ENCODE measurements at places on chromosomes 5 and 9. TPM values are rescaled to one million over a fixed set of nuclear protein-coding genes. Genes with fewer than 3 reads are reported as not detected.

The KCNV2 gene
- not detected for total RNA-seq

The C9orf152 gene
- total RNA-seq = 0.56 TPM

The FUT7 gene
- total RNA-seq = not detected

The ELOVL7 gene
- total RNA-seq = 18.5 TPM

DNA sequence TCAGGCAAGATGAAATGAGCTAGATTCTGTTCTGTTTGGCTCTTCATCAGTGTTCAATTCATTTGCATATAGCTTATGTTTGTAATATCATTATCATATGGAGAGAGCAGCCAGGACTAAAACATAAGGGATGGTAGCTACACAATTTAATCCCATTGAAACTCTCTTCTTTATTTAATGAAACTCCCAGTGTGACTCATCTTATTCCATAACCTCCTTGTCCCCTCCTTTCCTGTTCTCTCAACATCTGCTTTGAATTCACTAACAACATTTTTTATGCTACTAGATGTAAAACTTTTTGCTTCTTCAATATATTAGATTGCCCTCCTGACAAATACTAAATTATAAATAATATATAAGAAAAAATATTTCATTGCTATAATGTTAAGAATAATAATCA, 1823.4 kb downstream of the MAT2B start:
- no peaks in the 10 kb centered on the region for H3K36me3 ChIP-seq
- H3K4me1 ChIP-seq = no peaks in the 10 kb centered on the region
- no peak overlapping the region for H3K27ac ChIP-seq
- DNase-seq = no peak
- no peaks in the 10 kb centered on the region for H3K27me3 ChIP-seq

GRCh38 chr5:64585646-64586045, 79.8 kb downstream of the RGS7BP start:
- no peak for DNase-seq
- H3K27me3 ChIP-seq = no peaks in the 10 kb centered on the region
- peak overlapping the region; percentile 51 for H3K4me3 ChIP-seq
- H3K4me1 ChIP-seq = peaks cover 63% of the 10 kb centered on the region
- no peaks in the 10 kb centered on the region for H3K36me3 ChIP-seq

DNA sequence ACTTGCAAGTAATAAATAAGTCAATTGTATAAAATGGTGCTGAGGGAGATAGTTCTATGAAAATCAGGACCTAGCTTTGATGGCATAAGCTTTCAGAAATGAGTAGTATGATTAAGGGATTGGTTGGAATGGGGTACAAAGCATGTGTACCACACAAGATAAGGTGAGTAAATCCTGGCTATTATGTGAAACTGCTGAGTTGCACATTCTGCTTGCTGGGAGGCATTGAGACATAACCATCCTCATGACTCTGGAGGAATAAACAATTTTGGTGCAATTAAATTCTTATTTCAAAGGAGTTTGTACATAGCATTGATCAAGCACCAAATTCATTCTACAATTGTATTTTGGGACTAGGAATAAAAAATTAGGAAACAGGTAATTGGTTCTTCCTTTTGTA, 755.2 kb upstream of the ACO1 start:
- no peaks in the 10 kb centered on the region for H3K36me3 ChIP-seq
- no peaks in the 10 kb centered on the region for H3K27me3 ChIP-seq
- H3K4me3 ChIP-seq = no peak overlapping the region
- no peak for DNase-seq

- no peak overlapping the region for H3K27ac ChIP-seq
- H3K4me1 ChIP-seq = peaks cover 4% of the 10 kb centered on the region
- no peak overlapping the region for H3K4me3 ChIP-seq
- H3K36me3 ChIP-seq = no peaks in the 10 kb centered on the region
Observed at GRCh38 chr5:72605632-72606031, 98.4 kb upstream of the ZNF366 start.

DNA sequence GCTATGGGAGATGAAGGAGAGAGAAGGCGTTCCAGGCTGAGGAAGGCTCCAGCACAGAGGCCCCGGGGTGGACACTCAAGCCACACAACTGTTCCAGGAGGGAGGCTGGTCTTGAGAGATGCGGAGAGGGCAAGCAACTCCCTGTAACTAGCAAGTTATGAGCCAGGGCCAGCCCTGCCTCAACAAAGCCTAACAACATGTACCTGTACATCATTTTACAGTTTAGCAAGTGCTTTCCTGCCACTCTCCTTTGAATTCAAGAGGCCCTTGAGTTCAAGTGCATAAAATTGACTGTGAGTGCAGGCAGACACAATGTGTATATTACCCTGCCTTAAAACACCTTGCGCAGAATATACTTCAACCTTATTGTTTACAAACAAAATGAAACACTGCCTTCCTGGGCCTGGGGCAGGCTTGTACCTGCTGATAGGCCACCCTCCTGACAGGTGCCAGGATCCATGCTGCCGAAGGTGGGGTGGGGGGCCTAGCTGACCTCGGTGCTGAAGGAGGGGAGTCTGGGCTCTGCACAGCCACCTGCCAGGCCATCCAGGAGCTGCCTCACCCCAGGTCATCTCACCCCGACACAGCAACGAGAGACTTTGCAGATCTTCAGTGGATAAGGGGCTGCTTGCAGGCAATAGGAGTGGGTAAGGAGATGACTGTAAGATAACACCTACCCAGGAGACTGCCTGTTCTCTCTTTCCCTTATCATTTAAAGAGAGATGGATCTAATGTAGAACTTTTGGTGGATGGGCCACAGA, 80.0 kb downstream of the PPARGC1B start:
- no peaks in the 10 kb centered on the region for H3K27me3 ChIP-seq
- no peaks in the 10 kb centered on the region for H3K36me3 ChIP-seq
- H3K4me1 ChIP-seq = peaks cover 4% of the 10 kb centered on the region
- no peak overlapping the region for H3K27ac ChIP-seq

DNA sequence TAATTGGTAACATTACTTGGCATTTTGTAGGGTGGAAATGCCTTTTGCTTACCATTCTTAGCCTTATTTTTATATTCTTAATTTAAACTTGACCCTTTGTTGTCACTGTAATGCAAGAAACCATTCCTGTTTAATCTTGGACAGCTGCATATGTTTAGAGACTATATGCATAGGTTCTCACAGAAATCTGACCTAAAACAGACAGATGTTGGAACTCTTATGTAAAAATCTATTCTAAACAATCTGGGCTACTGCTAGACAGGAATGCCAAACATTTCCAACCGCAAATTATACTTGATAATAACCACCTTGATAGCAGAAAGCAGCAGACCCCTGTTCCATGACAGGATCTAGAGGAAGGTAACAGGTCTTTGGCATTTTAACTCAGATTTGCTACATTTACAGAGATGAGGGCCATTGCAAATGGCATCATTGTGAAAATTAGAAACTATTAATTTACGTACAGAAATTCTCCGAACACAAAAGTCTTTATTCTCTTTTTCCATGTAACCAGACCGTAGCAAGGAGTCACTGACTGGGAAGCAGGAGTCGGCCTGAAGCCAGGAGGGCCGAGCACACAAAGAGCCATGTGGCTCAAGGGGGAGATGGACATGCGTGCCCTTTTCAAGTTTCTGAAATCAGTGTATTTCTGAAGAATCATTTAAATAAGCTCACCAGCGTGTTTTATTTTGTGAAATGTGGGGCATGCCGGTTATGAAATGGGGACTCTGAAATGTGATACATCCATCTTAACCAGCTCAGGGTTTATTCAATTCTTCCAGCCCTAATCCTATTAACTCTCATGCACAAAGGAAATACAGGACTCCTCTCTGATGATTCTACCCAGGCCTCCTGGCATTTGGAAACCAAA, 139.3 kb downstream of the AOPEP start:
- DNase-seq = no peak
- H3K36me3 ChIP-seq = no peaks in the 10 kb centered on the region
- H3K4me3 ChIP-seq = peak overlapping the region; percentile 36
- peak overlapping the region; percentile 91 for H3K27ac ChIP-seq

- H3K27ac ChIP-seq = peak overlapping the region; percentile 84
- H3K36me3 ChIP-seq = no peaks in the 10 kb centered on the region
- no peak for DNase-seq
- H3K4me3 ChIP-seq = peak overlapping the region; percentile 12
- H3K27me3 ChIP-seq = no peaks in the 10 kb centered on the region
Observed at GRCh38 chr5:159058716-159059636, 40.7 kb downstream of the EBF1 start.

DNA sequence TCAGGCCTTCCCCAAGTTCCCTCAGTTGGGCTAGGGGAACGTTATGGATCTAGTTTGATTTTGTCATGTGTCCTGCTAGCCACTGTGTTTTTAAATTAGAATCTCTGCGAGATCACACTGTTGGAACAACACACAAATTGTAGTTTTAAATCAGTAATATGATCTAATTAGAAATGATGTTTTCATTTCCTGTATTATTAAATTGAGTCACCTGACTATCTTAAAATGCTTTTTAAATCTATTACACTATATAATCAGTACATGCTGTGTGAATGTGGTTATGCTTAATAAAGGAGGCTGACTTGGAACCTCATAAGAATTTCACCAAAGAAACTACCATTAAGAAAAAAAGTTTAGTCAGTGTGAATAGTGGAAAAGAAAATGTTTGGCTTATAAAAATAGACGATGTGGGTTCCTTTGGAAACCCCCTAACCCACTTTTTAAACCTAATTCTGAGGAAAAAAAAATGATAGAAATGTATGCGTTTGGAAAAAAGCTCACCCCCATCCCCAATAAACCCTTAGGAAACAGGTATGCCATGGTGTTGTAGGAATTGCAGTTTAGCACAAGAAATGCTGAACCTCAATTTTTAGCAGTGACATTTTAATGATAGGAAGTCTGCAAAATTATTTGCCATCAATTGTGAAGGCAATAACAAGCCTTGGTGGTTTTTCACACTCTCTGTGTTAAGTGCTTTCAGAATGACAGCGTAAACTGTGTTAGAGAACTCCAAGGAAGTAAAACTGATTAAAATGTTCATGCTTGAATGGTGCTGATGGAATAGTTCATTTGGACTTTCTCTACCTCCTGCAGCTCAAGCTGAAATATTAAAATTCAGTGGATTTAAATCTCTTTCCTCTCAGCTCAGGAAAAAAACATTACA, 59.0 kb downstream of the TLE4 start:
- H3K27me3 ChIP-seq = no peaks in the 10 kb centered on the region
- peaks cover 7% of the 10 kb centered on the region for H3K4me1 ChIP-seq
- H3K27ac ChIP-seq = no peak overlapping the region
- no peak for DNase-seq
- H3K36me3 ChIP-seq = no peaks in the 10 kb centered on the region
